ENCODE measurements at places on chromosomes 2 and 18.

GRCh38 chr2:207230261-207231105, 64.7 kb upstream of the KLF7 start:
- DNase-seq: no peak

GRCh38 chr2:136016836-136017235, 31.4 kb upstream of the DARS1 start:
- DNase-seq: no peak

- no peak for DNase-seq
These were observed 25.5 kb downstream of the CRACDL start for GRCh38 chr2:98910349-98911125.

- no peak for DNase-seq
These were observed 174.9 kb downstream of the MYCN start for GRCh38 chr2:16115291-16115690.

DNA sequence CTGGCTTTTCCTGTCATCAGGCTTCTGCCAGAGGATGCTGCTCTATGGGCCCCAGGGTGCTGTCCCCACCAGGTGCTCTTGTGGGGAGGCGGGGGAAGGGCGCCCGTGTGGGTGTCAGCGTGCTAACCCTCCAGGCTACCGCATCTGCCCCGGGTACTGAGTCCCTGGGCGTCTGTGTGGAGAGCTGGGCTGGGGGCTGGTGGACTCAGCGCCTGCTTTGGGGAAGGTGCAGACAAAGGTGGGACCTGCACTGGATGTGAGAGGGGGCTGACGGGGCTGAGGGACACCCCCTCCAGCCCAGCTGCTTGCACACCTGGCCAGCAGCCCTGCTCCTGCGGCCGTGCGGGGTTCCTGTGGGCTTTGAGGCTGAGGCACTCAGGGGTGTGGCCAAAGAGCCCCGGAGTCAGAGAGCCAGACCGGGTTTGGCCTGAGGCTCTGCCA, 120.7 kb upstream of the PXDN start:
- no peak for DNase-seq

DNA sequence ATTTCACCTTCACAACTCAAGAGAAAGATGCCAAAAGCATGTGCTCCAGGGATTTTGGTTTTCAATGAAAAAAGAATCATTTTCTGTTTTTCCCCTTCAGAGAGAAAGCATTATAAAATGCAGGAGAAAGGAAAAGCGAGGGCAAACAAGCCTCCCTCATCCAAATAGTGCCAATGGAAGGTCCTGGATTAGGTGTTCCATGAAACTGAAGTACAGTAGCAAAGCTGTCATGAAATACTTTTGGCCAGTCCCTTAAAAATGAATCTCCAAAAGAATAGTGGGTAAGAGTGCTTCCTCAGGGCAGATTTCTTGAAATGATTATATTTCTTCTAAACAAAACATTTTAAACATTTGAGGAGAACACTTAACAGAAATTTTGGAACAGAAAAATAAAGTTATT, 182.1 kb upstream of the FOSL2 start:
- no peak for DNase-seq

DNA sequence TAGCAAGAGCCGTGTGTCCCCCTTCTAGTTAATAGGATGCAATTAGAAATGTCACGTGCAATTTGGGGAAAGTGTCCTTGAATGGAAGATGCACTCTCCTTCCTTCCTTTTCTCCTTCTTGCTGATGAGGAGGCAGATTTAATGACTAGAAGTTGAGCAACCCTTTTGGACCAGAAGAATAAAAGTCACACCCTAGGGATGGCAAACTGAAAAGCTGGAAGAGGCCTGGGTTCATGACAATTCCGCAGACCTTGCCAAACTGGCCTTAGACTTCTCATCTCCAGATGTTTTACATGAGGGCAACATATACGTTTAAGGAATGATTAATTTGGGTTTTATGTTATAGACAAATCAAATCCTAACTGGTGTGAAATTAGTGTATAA, 38.6 kb upstream of the NCOA1 start:
- no peak for DNase-seq

GRCh38 chr2:25286025-25286400, 55.7 kb downstream of the DNMT3A start:
- DNase-seq: peak; percentile 35

DNA sequence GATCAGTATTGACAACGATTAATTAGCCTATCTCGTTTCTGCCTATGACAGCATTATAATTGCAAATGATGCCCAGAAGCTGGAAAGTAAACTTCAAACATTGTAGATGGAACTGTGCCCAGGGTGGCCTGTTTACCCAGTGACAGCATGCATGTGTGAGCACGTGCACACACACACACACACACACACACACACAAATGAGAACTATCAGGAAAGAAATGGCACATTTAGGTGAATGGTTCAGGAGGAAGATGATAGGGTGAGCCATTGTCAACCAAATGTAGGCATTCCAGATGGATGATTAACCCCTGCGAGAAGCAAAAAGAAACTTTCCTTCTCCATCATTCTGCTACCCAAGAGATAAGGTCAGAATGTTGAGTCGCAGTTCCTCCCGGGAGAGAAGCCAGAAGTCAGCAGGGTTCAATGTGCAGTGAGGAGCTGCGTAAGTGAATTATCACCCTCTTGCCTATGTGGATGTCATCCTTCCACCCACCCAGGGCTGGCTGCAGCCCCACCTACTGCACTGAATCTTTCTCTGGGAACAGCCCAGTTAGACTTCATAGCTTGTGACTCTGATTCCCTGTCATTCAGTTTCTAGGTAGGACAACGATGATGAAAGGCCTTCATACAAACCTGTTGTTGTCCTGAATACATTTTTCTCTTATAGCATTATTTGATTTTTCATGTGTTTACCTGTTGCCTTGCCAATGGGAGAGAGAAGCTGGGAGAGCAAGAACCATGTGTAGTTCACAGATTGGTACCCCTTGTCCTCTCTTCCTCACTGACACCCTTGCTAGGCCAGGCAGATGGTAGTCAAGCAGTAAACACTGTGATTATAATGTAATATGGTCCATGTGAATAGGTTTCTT, 3.5 kb upstream of the APOB start:
- DNase-seq: no peak

DNA sequence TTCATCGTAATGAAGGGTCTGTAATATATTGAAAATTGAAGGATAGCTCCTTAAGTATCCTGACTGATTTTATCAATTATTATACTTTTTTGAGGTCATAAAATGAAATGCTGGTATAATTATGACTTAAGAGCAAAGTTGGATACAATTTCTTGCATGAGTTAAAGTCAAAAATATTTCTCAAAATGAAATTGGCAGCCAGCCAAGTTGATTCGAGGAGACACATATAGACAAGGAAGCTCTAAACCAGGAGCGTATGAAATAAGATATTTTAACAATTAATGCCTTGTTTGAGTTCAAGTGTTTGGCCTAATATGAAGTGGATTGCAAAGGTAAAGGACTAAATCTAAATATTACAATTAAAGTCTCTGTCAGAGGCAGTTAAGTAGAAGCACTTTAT, 260.4 kb upstream of the DSEL start:
- DNase-seq: no peak

DNA sequence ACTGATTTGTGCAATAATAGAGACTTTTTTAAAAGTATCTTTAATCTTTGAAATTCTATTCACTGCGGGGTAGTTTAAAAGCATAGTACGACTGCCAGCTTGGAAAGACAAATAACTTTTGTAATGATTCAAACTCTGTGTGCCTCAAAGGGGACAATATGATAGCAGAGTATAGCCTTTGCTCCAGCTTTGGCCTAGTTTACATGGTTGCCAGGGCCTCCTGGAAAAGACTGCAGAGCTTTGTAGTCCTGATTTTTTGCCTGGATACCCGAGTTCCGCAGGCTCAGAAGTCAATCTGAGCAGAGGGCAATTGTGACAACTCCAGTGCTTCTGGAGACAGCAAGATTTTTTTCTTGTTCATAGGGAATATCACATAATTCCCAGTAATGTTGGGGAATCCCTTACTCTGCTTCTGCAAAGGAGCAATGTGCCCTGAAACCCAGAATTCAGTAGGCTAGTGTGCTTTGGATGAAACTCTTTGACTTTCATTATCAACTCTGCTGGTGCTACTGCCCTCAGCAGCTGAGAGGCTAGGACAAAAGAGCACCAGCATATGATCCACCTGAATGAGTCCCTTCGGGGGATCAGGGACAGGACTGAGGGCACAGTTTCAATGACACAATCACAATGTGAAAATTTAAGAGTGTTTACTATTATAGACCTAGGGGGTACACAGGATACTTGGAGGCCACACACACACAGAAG, 768.1 kb downstream of the TMEM182 start:
- DNase-seq: no peak

GRCh38 chr2:157480182-157480961, 36.5 kb upstream of the CYTIP start:
- no peak for DNase-seq

DNA sequence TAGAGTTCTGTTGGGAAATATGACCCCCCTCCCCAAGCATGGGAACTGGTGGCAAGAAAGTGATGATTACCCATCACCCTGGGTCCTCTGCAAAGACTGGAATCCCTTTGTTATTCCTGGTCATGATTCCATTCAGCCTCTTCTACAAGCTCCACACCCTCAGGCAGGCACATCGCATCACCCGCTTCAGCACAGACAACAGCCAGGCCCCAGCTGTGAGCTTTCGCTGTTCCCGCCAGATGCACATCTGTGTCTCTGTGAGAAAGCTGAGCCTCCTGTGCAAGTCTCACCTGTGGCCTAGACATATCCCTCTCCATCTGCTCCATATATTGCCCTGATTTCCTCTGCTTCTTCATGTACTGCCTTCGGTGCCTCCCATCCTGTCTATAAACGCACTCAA, 368.0 kb upstream of the RAB6C start:
- DNase-seq: no peak

GRCh38 chr2:201200345-201200744, 17.4 kb downstream of the CASP10 start:
- DNase-seq: no peak

GRCh38 chr2:10326707-10327594, 24.2 kb downstream of the HPCAL1 start:
- peak; percentile 8 for DNase-seq

DNA sequence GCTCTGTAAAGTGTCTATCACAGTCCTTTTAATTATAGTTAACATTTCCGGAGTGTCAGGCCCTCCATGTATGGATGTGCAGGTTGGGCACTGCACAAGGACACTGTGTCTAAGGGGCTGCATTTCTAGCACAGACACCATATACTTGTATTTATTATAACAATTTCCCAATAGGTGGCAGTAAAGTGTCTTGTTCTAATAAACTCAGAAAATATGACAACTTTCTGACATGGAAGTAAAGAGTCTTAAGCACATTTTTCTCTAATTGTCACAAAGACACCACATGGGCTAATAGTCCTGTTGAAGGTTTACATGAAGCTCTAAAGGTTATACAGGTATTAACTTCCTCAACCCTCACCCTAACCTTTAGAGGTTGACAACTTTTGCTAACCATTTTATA, 156.6 kb downstream of the DYSF start:
- DNase-seq: no peak

- no peak for DNase-seq
These were observed 26.5 kb upstream of the PXDN start for GRCh38 chr2:1770566-1771380.

- peak; percentile 1 for DNase-seq
These were observed 485 bp upstream of the GALNT3 start for GRCh38 chr2:165794536-165794928.

- DNase-seq: no peak
These were observed 62.4 kb downstream of the INPP5D start for GRCh38 chr2:233122541-233122940.

DNA sequence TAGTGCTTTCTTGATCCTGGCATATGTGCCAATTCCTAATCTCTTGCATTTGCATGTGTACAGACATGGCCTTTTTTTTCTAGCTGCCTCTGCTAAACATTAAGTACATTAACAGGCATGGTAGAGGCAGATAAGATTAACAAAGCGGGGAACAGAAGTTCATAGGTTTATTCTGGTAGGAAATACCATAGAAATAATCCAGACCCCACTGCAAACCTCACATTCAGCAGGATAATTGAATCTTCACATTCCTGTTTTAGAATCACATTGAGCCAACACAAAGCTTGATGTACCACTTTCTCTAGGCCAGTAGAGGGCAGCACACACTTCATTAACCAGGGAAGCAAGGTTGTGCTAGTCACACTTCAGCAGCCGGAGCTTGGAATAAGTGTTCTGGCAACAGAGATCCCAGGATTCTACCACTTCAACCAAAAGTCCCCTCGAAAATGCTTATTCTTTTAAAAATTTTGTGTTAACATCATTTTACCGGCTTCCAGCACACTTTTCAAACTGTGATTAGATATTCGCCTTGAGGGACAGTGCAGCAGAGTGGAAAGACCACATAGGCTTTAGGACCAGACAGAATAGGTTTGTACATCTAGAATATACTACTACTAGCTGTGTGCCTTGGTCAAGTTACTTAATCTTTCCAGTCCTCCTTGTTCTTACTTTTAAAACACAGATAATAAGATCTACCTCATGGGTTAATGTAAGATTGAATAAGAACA, 420.2 kb upstream of the CHST9 start:
- no peak for DNase-seq

- no peak for DNase-seq
These were observed 124.9 kb downstream of the RDH14 start for GRCh38 chr2:18435426-18436037.

DNA sequence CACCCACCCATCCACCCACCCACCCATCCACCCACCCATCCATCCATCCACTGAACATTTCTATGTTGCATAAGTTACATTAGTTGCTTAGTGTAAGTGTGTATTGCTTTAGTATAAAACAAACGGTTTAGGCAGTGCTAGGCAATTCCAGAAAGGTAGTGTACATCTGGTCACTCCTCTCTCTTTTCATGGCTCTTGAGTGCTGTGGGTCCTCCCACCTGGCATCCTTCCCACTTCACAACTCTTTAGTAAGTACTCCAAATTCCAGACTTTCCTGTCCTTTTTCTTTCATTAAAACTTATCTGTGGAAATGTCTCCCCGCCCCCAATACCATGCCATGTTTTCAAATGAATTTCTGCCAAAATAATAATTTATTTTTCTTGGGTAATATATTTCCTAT, 122.5 kb downstream of the PLEKHM3 start:
- DNase-seq: no peak

DNA sequence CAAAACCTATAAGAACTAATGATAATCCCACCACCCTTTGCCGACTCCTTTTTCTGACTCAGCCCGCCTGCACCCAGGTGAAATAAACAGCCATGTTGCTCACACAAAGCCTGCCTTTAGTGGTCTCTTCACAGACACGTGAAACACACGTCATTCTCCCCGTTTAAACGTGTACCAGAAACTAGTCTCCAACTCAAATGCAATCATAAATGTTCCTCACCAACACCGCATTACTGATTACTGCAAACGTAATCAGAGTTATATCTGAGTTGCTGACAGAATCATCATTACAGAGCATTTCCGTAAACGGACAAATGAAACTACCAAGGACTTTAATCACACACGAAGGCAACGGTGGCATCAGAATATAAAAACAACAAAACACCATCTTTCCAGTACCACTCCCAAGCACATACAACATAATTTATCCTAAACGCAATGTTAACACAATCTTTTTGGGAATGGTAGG, 1.9 kb downstream of the CLK1 start:
- no peak for DNase-seq

All from substantia nigra (tissue), 51 donors.